GDM1 (cell line): ENCODE measurements at places on chromosomes 5 and 9.
A peak's percentile ranks its signal among the peaks of the same experiment; 100 is the strongest.

GRCh38 chr5:167608390-167609272, 682.8 kb upstream of the WWC1 start:
- no peak for DNase-seq

DNA sequence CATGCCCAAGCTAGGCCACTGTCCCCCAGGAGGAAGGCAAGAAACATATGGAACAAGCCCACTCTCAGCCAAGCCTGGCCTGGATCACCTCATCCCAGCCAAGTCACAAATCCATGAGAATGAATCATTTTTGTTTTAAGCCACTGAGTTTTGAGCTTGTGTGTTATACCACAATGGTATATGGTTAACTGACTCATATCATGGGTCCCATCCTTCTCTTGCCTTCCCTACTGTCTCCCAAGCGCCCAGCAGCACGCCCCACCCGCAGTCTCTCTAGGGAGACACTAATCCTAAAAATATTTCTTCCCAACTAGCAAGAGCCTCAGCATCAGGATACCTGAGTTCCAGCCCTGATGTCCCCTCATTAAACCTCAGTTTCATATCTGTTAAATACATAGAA, 248.1 kb downstream of the CDK5RAP2 start:
- no peak for DNase-seq

DNA sequence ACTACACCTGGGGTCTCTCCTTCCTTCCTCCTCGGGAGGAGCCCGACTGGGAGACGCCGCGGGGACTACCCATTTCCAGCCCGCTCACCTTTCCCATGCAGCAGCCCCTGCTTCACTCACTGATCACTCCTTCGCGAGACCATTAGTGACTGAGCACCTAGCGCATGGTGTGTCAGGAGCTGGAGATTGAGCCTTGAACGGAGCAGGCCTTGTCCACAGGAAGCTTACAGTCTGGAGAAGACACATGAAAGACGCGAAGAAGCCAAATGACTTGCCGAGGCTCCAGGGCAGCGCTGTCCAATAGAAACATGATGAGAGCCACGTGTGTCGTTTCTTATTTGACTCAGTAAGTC, 283 bp upstream of the CFAP90 start:
- no peak for DNase-seq

- no peak for DNase-seq
Observed at GRCh38 chr5:40365342-40366330, 314.1 kb upstream of the PTGER4 start.

GRCh38 chr5:140563596-140563995, 802 bp downstream of the APBB3 start:
- no peak for DNase-seq

- DNase-seq, result no peak
Observed at GRCh38 chr5:115391780-115392179, 95.3 kb upstream of the CCDC112 start.

GRCh38 chr5:115289104-115289503, 7.3 kb downstream of the CCDC112 start:
- peak; percentile 15 for DNase-seq

DNA sequence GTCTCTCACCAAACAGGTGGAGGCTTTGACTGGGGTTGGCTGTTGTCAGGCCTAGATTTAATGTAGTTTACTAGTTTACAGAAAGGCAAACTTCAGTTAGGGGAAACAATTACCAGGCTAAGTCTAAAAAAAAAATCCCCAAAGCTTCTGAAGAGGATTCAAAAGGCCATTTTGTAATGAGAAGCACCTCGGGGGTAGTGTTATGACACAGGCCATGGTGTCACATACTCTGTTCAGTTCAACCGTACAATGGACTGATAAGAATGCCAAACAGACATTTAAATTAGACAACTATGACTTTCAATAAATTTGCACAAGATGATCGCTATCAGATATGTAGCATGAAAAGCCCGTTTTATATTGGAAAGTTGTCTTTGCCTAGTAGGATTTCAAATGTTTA, 120.1 kb upstream of the PCA3 start:
- no peak for DNase-seq

DNA sequence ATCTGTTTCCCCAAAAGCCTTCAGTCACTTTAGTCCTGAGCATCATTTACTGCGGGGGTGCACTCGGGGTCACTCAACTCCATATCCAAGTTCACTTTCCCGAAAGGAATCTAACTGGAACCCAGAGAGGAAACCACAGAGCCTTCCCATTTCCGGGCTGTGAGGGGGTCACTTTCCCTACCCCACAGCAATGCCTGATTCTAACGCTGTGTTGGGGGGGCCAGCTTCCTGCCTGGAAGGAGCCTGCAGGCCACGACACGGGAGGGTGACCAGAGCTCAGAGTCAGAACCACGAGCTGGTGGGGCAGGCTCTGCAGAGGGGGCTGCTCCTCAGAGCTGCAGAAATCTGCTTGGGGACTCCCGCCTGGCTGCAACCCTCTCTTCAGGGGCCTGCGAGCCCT, 20.3 kb downstream of the BRD9 start:
- DNase-seq, result no peak

DNA sequence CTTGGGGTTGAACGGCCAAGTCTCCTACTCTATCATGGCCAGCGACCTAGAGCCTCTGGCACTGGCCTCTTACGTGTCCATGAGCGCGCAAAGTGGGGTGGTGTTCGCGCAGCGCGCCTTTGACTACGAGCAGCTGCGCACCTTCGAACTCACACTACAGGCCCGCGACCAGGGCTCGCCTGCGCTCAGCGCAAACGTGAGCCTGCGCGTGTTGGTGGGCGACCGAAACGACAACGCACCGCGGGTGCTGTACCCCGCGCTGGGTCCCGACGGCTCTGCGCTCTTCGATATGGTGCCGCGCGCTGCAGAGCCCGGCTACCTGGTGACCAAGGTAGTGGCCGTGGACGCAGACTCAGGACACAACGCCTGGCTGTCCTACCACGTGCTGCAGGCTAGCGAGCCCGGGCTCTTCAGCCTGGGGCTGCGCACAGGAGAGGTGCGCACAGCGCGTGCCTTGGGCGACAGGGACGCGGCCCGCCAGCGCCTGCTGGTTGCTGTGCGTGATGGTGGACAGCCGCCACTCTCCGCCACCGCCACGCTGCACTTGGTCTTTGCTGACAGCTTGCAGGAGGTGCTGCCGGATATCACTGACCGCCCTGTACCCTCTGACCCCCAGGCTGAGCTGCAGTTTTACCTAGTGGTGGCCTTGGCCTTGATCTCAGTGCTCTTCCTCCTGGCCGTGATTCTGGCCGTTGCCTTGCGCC, 2.0 kb downstream of the PCDHGB5 start:
- DNase-seq, result no peak

DNA sequence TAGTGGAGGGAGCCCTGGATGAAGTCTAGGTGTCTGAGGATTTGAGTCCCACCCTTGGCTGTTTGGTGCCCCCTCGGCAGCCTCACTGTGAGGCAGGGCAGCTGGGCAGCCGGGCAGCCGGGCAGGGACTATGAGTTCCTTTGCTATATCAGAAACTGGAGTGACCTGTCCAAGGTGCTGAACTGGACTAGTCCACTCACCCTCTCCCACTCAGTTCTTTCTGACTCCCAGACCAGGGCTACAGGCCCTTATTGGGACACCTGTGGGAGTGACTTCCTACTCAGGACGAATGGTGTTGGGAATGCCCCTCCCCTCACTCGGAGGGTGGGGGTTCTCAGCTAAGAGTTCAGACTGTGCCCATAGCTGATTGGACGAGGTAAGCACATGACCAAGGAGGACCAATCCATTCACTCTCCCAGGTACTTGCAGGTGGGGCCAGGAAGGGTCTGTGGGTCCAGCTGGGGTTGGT, 34.1 kb upstream of the RAPGEF1 start:
- no peak for DNase-seq

DNA sequence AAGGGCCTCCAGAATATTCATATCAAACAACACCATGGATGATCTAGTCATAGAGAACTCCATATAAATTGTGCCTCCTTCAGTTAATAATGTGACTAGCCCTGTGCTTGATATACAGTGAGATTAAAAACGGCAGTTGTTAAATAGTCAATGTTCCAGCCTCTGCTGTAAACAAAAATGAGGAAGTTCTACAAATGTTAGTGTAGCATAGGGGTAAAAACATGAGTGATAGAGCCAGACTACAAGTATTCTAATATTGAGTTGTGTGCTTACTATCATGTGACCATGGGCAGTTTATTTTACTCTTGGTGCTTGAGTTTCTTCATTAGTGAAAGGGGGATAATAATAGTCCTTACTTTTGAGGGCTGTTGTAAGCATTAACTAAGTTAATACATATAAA, 43.3 kb upstream of the SLCO6A1 start:
- no peak for DNase-seq

DNA sequence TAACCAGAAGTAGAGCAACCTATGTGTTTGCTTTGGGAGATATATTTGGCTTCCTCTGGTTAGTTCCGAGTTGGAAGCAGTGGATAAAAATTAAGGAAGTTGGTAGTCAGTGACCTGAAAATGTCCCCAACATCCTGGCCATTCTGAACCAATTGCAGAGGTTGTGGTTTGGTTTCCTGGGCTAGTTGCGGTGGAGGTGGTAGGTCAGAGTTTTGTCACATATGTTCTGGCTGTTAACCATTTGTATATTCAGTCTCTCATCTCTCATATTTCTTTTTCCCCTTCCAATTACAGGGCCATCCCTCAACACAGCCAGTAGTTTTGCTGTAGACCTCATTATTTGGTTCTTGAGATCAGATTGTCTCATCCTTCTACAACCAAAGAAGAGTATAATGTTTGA, 1026.9 kb downstream of the PTPRD start:
- peak; percentile 5 for DNase-seq
